ENCODE measurements at places on chromosomes 2 and 18.

- DNase-seq = no peak
Observed at GRCh38 chr2:96703021-96703751, 36.7 kb downstream of the LMAN2L start.

- DNase-seq = no peak
Observed at GRCh38 chr2:201118961-201119854, 3.2 kb downstream of the CFLAR start.

- DNase-seq = no peak
Observed at GRCh38 chr2:238458651-238459050, 31.9 kb downstream of the ASB1 start.

DNA sequence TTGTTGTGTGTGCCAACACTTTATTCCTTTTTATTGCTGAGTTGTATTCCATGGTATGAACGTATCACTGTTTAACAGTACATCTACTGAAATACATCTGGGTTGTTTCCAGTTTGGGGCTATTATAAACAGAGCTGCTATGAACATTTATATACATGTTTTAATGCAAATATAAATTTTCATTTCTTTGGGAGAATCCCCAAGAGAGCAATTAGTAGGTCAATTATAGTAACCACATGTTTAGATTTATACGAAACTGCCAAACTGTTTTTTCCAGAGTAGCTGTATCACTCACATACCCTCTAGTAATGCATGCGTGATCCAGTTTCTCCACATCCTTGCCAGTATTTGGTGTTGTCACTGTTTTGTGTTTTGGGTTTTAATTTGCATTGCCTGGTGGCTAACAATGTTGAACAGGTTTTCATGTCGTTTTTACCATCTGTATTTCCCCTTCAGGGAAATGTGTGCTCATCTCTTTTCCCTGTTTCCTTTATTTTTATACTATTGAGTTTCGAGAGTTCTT is 81.0 kb downstream of the TMEM131 start:
- DNase-seq = no peak

DNA sequence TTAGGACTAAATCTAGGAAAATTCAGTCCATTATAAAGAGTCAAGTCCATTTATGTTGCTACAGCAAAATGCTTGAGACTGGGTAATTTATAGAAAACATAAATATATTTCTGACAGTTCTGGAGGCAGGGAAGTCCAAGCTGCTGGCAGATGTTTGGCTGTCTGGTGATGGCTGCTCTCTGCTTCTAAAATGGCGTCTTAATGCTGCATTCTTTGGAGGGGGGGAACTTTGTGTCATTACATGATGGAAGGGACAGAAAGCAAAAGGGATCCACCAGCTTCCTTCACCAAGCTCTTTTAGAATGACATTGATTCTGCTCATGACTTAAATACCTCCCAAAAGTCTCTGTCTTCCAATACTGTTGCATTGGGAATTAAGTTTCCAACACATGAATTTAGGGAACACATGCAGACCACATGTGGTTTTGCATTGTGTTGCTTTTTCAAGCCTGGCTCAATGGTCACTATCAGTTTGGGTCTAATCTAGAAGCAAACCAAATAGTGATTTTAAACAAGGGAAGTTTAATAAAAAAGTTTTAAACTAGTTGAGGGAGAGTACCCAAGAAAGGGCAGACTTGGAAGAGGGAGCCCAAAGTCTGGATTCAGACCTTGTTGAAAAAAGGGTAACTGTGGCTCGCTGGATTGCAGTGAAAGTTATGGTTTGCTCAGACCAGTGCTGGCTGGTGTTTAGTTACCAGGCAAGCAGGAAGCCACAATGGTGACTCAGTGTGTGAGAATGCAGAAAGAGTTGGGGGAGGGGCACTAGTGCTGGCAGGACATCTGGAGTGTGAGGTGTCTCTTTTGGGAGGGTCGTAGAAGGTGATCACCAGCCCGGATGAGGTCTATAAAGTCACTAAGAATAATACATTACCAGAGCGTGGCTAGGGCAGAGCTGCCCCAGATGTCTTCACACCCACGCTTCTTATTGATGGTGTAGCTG is 30.8 kb downstream of the C18orf54 start:
- DNase-seq = no peak

DNA sequence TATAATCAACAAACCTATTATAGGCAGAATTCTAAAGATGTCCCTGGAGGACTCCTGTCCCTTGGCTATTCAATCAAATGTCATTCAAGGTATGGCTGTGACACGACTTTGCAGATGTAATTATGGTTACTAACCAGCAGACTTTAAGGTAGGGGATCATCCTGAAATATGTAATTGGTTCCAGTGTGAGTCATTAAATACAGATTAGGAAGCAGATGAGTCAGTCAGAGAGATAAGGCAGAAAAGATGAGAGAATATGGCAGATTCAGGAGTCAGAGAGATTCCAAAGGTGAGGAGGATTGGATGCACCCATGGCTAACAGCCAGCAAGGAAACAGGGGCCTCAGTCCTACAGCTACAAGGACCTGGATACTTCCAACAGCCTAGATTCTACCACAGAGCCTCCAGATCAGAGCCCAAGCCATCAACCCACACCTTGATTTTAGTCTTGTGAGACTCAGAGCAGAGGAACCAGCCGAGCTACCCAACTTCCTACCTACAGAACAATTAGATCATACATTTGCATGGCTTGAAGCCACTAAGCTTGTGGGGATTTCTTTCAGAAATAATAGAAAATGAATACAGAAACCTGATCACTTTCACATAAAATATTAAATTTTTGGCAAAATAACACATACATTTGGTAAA is 11.2 kb upstream of the PROM2 start:
- no peak for DNase-seq

DNA sequence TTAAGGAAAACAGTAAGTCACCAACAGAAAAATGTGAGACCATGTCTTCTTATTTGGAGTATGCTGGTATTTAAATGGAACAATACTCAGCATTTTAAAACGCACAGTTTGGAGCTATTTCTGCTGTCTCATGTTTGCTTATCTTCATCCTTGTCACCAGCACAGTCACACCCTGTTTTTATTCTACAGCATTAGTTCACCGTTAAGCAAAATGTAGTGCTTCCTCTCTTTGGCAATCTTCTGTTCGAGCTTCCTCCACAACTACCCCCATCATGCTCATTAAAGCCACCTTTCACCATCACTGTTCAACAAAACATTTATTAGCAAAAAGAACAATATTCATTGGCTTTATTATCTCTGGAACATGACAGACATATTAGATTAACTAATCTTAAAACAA is 64.0 kb downstream of the SLC40A1 start:
- DNase-seq = no peak

GRCh38 chr2:188645986-188646385 is 328.2 kb upstream of the COL3A1 start:
- DNase-seq = no peak

DNA sequence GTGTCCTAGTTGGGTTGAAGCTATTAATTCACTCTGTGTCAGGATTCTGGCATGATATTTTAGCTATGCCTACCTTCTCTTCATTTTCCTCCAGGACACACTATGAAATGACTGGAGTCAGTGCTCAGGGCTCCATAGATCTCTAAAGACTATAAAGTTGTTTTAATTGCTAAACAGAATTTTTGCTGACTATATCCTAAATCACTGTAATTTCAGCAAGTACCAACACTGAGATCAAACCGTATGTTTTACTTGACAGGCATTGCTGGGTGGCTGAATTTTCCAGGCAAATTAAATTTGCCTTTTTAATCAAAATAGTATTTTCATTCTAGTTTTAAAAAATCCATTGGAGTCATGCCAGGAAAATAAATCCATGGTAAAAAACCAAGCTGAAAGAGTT is 138.1 kb downstream of the LRP1B start:
- no peak for DNase-seq

- no peak for DNase-seq
Observed at GRCh38 chr2:232113821-232114220, 152.3 kb downstream of the DIS3L2 start.
